ENCODE measurements at places on chromosomes 3 and 15. TPM values are rescaled to one million over a fixed set of nuclear protein-coding genes. Genes with fewer than 3 reads are reported as not detected.

Gene ANKUB1
- total RNA-seq = not detected

Gene ELL3
- total RNA-seq = 19.2 TPM

Gene CELF6
- total RNA-seq = 0.14 TPM

Gene LSAMP
- 2.0 TPM for total RNA-seq

Gene DNASE1L3
- not detected for total RNA-seq

Gene OXTR
- 7.8 TPM for total RNA-seq

Gene GOLGA8O
- total RNA-seq = not detected

Gene IL17RC
- 12.6 TPM for total RNA-seq

Gene NLGN1
- total RNA-seq = 9.6 TPM

Gene DUOX1
- 2.1 TPM for total RNA-seq

Gene CPN2
- total RNA-seq = not detected

Data from GM23338 (cell line).